ENCODE measurements at places on chromosomes 6 and 20.

- no peak for DNase-seq
Observed at GRCh38 chr6:100084316-100084990, 90.4 kb upstream of the MCHR2 start.

DNA sequence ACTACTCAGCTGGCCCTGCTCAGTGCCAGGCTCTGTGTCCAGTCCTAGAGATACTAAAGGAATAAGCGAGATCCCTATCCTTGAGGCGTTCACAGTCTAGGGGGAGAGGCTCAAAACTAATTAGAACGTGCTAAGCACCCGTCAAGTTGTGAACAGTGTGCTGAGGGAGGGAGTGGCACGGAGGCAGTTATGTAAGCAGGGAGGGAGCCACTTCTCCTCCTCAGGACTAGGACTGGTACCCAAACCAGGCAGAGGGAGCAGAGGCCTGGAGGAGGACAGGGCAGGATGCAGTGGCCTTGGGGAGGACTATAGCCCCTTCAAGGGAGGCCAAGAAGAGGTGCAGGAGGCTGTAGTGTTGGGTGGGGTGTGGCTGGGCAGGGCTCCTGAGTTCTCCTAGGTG is 39.6 kb upstream of the VSTM2L start:
- no peak for DNase-seq

- peak; percentile 59 for DNase-seq
Observed at GRCh38 chr20:35767683-35768481, 3.9 kb upstream of the PHF20 start.

DNA sequence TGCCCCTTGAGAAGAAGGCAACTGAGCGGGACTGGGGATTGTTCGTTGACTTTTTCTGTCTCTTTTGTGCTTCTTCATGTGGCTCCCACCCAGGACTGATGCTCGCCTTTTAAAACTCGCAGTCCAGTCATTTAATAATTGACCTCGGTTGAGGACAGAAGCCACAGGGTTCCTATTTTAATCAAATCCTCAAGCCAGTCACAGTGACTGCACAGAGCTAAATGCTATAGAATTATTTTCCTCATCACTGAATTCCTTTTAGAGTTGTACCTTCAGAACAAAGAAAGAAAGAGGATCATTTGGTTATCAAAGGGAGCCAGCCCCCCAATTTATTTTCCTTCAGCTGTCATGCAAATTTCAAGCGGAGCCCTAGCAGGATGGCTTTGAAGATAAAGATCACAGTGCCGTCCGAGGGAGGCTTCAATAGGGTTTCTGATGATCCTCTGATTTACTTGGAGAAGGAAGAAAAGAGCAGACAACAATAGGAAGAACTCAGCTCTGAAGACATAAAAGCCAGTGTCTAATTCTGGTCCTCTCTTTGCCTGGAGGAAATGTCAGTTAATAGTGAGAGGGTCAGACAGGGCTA is 186.6 kb downstream of the DOK5 start:
- DNase-seq = no peak

GRCh38 chr6:70398783-70399728 is 14.3 kb upstream of the FAM135A start:
- DNase-seq = no peak

DNA sequence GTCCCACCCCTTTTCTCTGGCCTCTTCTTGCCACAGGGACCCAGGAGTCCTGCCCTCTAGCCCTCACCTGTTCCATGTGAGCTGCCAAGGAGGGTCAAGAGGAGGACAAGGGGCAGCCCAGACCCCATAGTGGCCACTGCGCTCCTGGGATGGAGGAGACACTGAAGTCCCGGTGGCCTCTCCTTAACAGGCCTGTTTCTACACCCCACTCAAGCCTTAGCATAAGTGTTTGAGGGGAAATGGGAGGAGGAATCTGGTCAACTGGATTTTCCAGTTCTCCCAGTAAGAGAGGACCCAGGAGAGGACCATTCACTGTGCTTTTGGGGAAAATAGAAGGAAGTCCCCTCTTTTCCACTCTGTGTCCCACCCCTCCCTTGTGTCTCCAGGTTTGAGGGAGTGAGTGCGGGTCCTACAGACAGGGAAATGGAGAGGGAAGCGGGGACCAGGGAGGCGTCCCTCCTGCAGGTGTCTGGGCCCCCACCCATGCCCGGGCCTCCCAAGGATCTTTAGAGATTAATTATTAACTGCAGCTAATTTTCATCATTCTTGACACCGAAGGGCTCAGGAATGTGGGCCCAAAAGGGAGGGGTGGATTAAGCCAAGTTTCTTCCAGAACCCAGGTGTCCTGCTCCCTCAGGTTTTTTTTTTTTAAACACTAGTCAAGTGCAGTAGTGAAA is at the start of gene SFTA2:
Gene SFTA2 (minus strand): TSS at position 202 of the 677 bp plus-strand sequence. CDS start 74 bp downstream, at position 128.
- no peak for DNase-seq
